Lower leg skin (tissue), 4 donors: ENCODE measurements at places on chromosomes 13 and 19. TPM values are rescaled to one million over a fixed set of nuclear protein-coding genes. Genes with fewer than 3 reads are reported as not detected.

DNA sequence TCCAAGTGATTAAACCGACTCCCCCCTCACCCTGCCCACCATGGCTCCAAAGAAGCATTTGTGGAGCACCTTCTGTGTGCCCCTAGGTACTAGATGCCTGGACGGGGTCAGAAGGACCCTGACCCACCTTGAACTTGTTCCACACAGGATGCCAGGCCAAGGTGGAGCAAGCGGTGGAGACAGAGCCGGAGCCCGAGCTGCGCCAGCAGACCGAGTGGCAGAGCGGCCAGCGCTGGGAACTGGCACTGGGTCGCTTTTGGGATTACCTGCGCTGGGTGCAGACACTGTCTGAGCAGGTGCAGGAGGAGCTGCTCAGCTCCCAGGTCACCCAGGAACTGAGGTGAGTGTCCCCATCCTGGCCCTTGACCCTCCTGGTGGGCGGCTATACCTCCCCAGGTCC, 2.0 kb downstream of the APOE start:
- no peak for DNase-seq

DNA sequence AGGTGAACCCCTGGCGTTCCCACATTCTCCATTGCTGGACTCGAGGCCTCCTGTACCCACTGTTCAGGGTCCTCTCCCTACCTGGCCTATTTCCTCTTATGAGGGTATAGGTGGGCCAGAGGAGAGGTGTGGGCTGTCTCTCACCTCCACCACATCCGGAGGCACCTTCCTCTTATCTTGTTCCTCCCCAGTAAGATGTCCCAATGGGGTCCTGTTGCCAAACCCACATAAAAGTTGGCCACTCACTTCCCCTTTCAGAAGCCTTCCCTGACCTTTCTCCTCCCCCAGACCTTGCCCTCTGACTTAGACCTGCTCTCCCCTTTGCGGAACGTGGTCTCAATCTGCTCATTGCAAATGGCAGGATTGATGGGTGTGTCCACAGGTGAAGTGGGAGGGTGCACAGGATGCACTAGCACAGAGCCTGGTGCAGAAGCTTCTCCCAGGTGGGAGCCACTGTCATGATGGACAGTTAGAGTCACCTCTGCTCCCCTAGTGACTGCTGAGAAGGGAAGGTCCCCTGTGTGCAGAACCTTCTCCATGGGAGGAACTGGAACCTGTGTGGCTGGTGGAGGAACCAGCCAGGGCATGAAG, 1.3 kb downstream of the CYP4F3 start:
- DNase-seq, result no peak

DNA sequence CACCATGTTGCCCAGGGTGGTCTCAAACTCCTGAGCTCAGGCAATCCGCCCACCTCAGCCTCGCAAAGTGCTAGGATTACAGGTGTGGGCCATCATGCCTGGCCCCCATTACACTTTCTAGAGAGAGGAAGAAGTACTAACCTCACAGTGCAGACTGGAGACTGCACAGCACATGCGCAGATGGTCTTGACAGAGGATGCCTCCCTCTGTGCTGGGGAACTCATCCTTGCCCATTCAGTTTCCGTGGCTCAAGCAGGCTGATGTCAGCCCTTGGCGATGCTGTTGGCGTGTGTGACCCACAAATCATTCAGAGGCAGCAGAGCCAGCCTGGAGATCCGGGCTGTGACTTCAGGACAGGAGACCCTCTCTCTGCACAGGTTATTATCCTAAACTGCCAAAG, 14.6 kb upstream of the FFAR2 start:
- no peak for DNase-seq

- DNase-seq, result peak; percentile 78
Measured at GRCh38 chr19:46904114-46905060, 43.6 kb downstream of the ARHGAP35 start.

Gene ZNF177
- not detected for total RNA-seq

DNA sequence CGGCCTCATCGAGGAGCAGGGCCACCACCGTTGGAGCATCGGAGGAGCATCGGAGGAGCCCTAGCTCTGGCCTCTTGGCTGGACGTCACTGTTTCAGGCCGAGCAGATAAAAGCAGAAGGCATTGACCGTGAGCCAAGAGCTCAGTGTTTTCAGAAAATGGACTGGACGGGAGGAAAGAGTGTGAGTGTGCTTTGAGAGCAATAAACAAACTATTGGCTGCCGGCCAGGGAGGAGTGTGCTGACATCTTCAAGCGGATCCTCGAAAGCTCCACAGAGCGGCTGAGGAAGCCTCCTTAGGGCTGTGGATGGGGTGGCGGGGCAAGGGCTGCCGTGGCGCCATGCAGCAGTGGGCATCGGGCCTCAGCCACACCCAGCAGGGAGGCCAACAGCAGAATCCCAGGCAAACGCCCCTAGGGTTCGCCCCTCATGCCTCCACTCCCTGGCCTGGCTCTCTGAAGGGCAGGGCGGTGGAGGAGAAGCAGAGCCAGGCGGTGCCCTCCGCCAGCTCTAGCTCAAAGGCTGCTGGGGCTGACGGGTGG, 41.8 kb downstream of the IRS2 start:
- DNase-seq, result no peak

GRCh38 chr19:43642531-43642930, 2.9 kb upstream of the CADM4 start:
- no peak for DNase-seq

Gene CBLC
- total RNA-seq, result 71.5 TPM

DNA sequence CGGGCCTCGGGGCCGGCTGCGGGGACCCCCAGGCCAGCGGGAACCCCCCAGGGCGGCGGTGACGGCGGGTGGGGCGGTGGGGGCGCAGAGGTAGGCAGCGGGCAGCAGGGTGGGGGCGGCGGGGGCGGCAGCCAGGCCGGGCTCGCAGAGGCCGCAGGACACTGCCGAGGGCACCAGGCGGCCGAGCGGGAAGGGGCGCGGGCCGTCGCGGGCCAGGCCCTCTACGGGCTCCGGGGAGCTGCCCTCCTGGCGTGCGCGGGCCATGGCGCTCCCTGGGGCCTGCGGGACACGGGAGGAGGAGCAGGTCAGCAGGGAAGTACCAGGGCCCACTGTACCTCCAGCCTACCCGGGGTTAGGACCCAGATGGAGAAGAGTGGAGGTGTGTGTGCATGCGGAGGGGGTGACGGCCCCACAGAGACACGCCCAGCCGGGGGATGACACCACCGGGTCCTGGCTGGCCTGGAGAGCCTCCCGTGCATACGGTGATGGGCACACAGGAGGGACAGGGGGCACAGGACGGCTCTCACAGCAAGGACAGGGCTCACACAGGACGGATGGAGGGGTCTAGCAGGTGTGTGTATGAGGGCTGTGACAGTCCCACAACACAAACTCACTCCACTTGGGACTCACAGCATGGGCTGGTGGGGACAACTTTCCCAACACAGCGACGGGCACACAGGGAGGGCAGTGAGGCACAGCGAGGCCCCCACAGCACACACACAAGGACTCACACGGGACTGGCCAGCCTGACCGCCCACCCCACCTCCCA, 2.6 kb downstream of the BBC3 start:
- DNase-seq, result peak; percentile 45

- no peak for DNase-seq
Measured at GRCh38 chr13:28117689-28118377, 17.5 kb upstream of the FLT3 start.

Gene FFAR1
- not detected for total RNA-seq

Gene ZNF541
- total RNA-seq, result not detected
